ENCODE measurements at places on chromosomes 3 and 15.
A peak's percentile ranks its signal among the peaks of the same experiment; 100 is the strongest.

DNA sequence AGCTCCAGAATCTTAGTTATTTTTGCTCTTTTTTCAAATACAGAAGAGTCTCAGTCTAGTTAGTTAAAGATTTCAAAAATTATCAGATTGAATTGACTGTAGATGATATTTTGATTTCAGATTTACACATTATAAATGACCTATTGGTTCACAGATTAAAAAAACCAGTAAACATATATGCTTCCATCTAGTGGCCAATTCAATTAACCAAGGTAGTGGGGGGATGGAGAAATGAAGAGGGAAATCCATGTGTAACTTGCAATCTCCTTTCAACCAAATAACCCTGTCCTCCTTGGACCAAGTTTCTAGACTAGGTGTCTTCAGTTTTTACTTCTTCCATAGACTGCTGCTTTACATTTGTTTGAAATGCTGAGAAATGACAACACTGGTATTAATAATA lies 789.8 kb downstream of the ROBO1 start:
- no peak for DNase-seq

DNA sequence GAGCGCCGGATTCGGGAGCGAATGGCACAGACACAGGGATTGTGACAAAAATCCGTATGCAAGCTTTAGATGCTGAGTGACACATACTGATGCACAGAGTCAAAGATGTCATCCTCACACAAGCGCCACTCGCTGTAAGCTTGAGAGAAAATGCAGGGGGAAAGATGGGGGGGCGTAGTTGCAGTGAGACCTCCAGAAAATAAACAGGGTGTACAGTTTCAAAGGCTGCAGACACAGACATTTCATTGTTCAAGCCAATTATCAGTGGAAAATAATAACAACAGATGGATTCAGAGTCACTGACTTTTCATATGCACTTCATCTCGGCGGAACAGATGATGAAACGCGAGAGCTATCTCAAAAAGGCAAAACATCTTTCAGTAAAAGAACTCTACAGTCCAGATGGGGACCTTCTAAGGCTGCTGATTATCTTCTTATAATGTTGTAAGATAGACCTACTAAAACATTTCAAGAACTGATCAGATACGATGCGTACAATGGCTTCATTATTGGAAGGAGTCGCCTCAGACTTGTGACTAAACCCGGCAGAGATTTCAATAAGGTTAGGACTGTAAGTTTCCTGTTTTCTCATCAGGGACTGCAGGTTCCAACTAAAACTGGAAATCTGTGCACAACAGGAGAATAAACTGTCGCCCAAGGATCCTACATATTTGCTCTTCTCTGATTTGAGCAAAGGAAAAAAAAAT lies 275.4 kb downstream of the FOXP1 start:
- DNase-seq = no peak

DNA sequence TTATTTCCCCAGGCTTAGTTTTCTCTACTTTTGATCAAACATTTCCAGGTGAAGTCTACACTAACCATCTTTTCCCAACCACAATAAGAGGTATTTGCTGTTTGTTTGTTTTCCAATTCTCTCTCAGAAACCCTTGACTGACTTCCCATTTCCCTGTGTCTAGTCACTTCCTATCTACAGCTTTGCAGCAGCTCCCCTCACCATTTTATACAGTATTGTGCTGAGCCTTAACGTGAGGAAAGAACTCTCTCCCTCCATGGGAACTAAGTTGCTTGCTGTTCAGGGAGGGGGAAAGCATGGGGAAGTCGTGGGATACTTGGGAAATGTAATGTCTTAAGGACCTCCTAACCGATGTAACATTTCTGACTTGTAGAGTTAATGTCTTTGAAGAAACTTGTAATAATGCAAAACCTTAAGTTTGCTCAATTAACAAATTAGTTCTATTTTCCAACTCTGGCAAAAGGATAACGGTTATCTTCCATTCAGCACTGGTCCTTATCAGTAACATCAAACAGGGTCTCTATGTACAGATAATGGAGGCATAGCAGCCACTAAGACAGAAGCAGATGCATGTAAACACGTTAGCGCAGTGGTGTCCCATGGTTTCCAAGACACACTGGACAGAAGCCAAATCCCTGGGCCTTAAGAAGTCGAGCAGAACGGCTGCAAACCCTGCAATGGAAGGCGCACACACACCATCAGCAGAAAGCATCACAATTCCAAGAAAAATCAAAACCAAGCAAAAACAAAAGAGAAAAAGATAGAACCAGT lies 39.7 kb downstream of the NPTN start:
- DNase-seq = no peak

DNA sequence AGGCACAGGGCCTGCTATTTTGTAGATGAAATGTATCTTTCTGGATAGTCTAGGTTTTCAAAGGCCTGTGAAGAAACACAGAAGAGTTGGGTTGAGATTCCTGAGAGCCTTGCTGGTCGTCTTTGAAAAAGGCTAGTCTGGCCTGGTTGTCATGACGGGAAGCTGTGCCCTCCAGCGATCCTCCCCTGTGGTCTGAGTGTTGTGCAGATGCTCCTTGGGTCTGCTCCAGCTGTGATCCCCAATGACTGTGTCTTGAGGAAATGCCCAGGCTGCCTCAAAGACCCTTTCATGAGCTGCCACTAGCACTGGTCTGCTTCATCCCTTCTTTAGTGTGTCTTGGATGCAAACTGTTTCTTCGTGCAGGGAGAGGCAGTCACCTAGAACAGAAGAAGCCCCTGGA lies 111.0 kb upstream of the SYNPR start:
- no peak for DNase-seq

- DNase-seq = peak; percentile 19
Measured at GRCh38 chr3:32460031-32460749, 42.5 kb downstream of the CMTM6 start.

DNA sequence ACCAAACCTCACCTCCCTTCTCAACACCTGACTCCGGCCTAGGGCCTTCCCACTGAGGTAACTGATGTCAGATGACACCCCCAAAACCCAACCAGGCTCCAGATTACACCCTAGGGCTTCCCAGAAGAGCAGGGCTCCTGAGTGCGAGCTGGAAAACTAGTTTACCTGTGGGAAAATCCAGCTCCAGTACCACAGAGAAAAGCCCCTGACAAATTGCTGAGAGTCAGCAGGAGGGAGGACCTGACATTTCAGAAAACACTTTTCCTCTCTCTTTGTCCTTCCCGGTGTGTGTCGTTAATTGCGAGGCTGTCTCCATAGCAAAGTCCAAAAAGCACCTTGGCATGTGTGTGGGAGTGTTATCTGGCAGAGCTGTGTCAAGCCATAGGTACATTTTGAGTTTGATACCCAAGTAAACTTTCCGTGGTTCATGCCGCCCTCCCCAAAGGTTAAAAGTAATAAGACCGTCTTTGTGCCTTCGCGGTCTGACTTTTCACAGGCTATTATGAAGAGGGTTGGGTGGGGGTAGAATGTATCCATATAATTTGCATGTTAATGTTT lies 79.8 kb upstream of the FNDC3B start:
- no peak for DNase-seq

GRCh38 chr15:55535436-55535835 lies 27.4 kb upstream of the DNAAF4 start:
- no peak for DNase-seq

Measured in stimulated activated CD4-positive, alpha-beta T cell treated with anti-CD3 and anti-CD28 coated beads, Interleukin-1b, Interleukin-23, amount 100 ng/mL, for 4 hours (primary cell).